ENCODE measurements at places on chromosomes 13 and 19.
A peak's percentile ranks its signal among the peaks of the same experiment; 100 is the strongest.

DNA sequence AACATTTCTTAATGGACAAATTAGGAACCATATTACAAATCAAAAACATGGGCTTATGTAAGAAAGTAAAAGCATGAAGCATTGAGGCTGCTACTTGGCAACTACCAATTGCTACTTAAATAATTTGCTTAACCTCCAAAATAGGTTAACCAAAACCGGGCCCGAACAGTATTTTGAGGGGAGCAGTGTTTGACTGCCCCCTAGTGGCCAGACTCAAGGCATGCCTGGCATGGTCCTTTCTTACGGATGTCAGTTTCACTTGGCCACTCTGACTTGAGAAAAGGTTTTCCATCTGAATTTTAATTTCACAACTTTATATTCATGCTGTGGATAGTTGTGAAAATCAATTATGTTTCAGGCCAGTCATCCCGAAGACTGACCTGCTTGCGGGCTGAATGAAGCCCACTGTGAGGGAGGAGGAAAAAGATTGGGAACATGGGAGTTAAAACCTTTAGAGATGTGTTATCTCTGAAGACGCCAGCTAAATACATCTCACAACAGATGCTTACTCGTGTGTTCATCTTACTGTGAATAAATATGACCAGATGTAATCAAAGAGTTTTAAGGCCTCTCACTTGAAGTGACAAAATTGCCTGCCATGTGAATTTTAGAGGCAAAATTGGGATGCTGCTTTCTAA, 2.9 kb downstream of the RXFP2 start:
- DNase-seq, result peak; percentile 58

DNA sequence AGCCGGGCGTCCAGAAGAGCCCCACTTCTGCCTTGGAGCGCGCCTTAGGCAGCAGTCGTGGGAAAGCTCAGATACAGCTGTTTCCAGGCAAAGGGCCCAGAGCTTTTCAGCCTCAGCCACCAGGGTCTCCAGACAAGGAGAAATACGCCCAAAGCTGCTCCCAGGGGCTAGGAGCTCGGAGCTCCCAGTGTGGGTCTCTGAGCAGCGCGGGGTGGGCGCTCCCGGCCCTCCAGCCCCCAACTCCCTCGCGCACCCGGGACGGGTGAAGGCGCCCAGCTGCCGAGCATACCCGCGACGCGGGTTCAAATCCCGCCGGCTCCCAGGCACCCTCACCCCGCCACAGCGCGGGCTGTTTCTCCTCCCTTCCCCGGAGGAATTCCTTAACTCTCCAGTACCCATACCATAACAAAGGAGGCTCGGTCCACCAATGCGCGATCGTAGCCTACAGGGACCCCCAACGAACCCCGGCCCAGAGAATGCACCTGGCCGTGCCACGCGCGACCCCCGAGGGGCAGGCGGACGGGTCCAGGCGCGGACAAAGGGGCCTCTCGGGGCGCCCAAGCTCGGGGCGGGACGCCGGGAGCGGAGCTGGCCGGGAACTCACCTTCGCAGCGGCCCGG, 507 bp downstream of the COL4A1 start:
- no peak for DNase-seq

DNA sequence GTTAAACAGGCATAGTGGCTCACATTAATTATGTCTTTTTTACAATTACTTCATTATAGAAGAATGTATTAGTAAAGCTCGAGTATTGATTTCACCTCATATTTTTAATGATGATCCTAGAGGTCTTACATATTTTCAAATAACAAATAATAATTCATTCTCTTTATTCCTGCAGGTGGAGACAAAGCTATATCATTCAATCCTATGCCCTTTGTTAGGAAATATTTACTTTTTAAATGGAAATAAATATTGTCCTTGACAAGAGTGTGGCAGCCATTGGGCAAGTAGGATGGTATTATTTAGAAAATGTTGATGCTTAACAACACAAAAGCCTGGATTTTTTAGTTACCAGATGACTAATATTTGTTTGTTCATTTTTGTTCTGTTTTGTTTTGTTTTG, 127.6 kb downstream of the COG6 start:
- no peak for DNase-seq

DNA sequence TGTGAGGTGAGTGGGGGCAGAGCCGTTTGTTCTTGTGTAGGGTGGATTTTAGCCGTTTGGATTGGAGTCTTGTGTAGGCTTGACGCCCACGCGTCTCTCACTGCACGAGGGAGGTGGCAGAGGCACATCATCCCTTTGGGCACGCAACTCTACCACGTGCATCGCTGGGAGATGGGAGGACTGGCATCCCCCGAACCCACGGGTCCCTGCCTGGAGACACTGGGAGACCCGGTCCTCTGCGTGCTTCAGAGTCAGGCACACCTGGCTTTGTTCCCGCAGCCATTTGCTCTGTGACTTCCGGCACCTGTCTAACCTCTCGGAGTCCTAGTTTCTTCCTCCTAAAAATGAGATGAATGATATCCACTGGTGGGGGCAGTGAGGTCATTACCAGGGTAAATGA, 6.4 kb downstream of the ARHGEF7 start:
- no peak for DNase-seq

GRCh38 chr13:21137696-21138095, 38.7 kb downstream of the SKA3 start:
- DNase-seq, result no peak

GRCh38 chr19:38715555-38715954, 28.7 kb downstream of the CAPN12 start:
- DNase-seq, result no peak

GRCh38 chr19:934865-935479, 9.1 kb downstream of the ARID3A start:
- no peak for DNase-seq

GRCh38 chr19:39474139-39474620, 6.5 kb upstream of the TIMM50 start:
- DNase-seq, result peak; percentile 57

GRCh38 chr19:35090506-35091214, 25.0 kb upstream of the FXYD3 start:
- peak; percentile 54 for DNase-seq

- no peak for DNase-seq
Observed at GRCh38 chr19:41740415-41741243, 14.7 kb upstream of the CEACAM6 start.

DNA sequence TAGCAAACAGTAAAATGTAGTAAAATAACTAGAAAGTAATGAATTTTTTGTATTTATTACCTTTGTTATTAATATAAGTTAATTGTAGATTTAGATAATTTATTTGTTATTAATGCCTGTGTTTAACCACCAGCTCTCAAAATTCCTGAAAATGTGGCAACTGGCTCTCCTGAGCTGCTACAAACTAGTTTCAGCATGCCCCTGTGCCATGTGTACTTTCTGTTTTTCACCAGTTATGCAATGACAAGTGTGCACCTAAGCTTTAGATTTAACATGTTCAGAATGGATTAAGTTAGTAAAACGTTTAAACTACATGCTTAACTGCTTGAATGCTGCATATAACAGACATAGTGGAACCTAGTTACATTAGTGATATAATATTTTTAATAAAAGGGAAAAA, 88.1 kb downstream of the POSTN start:
- DNase-seq, result no peak

- DNase-seq, result no peak
Observed at GRCh38 chr13:78576261-78576660, 27.1 kb downstream of the POU4F1 start.

GRCh38 chr19:31838163-31838815, 489.1 kb upstream of the TSHZ3 start:
- DNase-seq, result no peak

- DNase-seq, result no peak
Observed at GRCh38 chr13:27174766-27175455, 3.3 kb upstream of the USP12 start.

DNA sequence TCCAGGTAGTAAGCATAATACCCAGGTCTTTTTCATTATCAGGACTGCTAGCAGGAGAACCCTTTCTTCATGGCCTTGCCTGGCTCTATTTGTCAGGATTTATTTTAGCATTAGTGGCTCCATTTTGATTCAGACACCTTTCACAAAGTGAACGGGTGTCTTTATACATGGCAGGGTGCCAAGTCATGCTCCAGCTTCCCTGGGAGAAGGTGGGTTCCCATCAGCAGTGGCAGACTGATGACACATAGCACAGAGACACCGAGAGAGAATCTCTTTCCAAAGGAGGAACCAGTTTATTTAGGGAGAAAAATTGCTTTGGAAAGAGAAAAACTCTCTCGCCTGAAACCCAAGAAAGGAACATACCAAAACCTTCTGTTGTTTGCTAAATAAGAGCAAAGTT, 135.3 kb upstream of the TMTC4 start:
- no peak for DNase-seq

DNA sequence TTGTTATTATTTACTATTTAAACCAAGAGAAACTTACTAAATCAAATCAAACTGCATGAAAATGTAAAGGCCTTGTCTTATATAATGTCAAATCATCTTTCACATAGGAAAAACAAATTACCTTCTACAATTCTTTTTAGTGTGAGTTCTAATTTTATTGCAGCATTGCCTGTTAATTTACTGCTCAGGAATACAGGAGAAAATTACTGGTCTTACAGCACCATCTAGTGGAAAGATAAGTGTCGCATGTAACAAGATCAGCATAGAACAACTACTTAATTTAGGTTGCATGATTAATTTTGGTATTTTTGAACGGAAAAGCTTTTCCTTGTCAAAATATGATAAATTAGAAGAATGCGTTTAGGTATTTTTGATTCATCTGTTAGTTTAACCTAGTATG, 502.7 kb downstream of the UQCRFS1 start:
- DNase-seq, result peak; percentile 25

DNA sequence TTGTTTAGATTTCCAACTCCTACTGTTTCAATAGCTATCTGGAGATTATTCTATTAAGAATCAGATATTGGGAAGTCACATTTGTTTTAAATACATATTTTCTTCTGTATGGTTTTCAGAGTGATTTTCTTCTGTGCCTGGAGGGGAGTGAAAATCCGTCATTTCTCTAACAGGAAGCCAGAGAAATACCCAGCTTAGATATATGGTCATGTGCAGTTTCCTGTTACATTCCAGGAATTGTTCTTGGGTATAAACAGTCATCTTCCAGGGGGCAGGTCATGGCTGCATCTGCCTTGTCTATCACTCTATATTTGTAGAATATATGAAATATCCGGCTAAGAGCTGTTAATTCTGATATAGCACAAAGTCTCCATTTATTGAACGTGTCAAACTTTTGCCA, 77.5 kb upstream of the MIR17HG start:
- no peak for DNase-seq

GRCh38 chr13:88417801-88418200, 746.6 kb downstream of the SLITRK5 start:
- no peak for DNase-seq

- DNase-seq, result peak; percentile 66
Observed at GRCh38 chr19:18058208-18059009, 28.3 kb downstream of the IL12RB1 start.

All from iPS DF 6.9 (cell line).